Testis (tissue), 5 donors: ENCODE measurements at places on chromosomes 3 and 15. TPM values are rescaled to one million over a fixed set of nuclear protein-coding genes. Genes with fewer than 3 reads are reported as not detected.

IGF2BP2 gene
- polyA plus RNA-seq = 18.9 TPM

NR2E3 gene
- 1.2 TPM for polyA plus RNA-seq

CCR8 gene
- not detected for polyA plus RNA-seq

FETUB gene
- polyA plus RNA-seq = 2.4 TPM

APOD gene
- polyA plus RNA-seq = 99.8 TPM

ERC2 gene
- 6.1 TPM for polyA plus RNA-seq

ATP13A5 gene
- polyA plus RNA-seq = 0.26 TPM

BCL2A1 gene
- polyA plus RNA-seq = 2.3 TPM

IL12A gene
- 0.57 TPM for polyA plus RNA-seq

DNAJA4 gene
- polyA plus RNA-seq = 183 TPM

STAB1 gene
- 41.7 TPM for polyA plus RNA-seq

EIF4E3 gene
- polyA plus RNA-seq = 10.4 TPM

CEP19 gene
- polyA plus RNA-seq = 17.1 TPM

GOLGA8S gene
- polyA plus RNA-seq = 15.5 TPM

GP5 gene
- polyA plus RNA-seq = not detected

MESP2 gene
- 1.3 TPM for polyA plus RNA-seq

ARHGEF26 gene
- 14.7 TPM for polyA plus RNA-seq

CD86 gene
- polyA plus RNA-seq = 3.4 TPM

FAM174B gene
- polyA plus RNA-seq = 18.7 TPM

KCNH8 gene
- 2.0 TPM for polyA plus RNA-seq

SNTN gene
- polyA plus RNA-seq = 2.3 TPM

TMEM158 gene
- 5.9 TPM for polyA plus RNA-seq

PRR20G gene
- polyA plus RNA-seq = 10.5 TPM

CCDC39 gene
- polyA plus RNA-seq = 4.3 TPM

SLTM gene
- 29.7 TPM for polyA plus RNA-seq

PLAAT1 gene
- 119 TPM for polyA plus RNA-seq

CCDC54 gene
- 112 TPM for polyA plus RNA-seq

ZNF774 gene
- polyA plus RNA-seq = 5.6 TPM

CCDC80 gene
- polyA plus RNA-seq = 159 TPM

PARL gene
- 55.5 TPM for polyA plus RNA-seq

CLDN18 gene
- 2.6 TPM for polyA plus RNA-seq

PROS1 gene
- 17.0 TPM for polyA plus RNA-seq

SHF gene
- 13.2 TPM for polyA plus RNA-seq

GJD2 gene
- 0.11 TPM for polyA plus RNA-seq

CASR gene
- 0.30 TPM for polyA plus RNA-seq

PROK2 gene
- polyA plus RNA-seq = 23.1 TPM

HAUS2 gene
- polyA plus RNA-seq = 21.5 TPM

CMTM8 gene
- 1.8 TPM for polyA plus RNA-seq

P2RY13 gene
- polyA plus RNA-seq = 1.7 TPM

ZMYND10 gene
- 763 TPM for polyA plus RNA-seq

CCR3 gene
- not detected for polyA plus RNA-seq

SLC22A13 gene
- polyA plus RNA-seq = 1.1 TPM

CNTN6 gene
- polyA plus RNA-seq = 0.22 TPM

INSYN1 gene
- polyA plus RNA-seq = 18.9 TPM

C2CD4B gene
- 0.26 TPM for polyA plus RNA-seq

ASB14 gene
- polyA plus RNA-seq = not detected

SATB1 gene
- 12.6 TPM for polyA plus RNA-seq
